ENCODE measurements at places on chromosomes 5 and 9.

GRCh38 chr9:99197987-99198386 is 23.8 kb downstream of the ALG2 start:
- no peak for DNase-seq

DNA sequence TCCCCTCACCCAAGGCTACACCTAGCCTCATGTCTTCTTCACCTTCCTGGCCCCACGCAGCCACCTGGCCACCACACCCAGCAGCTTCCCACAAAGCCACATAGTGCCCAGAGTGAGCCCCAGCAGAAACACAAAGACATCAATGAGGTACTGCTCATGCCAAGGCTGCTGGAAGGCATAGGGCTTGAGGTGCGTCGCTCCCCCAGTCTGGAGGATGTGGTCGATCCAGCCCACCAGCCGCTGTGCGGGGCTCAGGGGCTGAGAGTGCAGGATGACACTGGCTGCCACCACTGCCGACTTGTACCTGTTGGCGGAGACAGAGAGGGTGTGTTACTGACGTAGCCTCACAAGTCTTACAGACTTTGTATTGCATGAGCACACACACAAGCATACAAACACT is 15.8 kb upstream of the CAPSL start:
- no peak for DNase-seq

DNA sequence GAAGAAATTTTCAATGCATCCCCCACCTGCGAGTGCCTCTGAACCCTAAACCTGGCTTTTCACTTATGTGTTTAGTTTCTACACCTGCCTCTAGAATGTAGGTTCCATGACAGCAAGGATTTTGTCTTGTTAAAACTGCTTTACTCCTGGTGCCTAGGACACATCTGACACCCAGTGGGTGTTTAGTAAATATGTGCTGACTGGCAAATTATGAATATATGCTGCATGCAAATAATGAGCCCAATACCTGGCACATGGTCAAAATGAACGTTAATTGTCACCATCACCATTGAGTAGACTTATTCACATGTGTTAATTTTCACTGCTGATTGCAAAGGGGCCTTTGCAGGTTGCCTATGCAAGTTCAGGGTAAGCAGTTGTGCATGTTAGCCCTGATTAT is 249.9 kb upstream of the WWC1 start:
- DNase-seq, result no peak

DNA sequence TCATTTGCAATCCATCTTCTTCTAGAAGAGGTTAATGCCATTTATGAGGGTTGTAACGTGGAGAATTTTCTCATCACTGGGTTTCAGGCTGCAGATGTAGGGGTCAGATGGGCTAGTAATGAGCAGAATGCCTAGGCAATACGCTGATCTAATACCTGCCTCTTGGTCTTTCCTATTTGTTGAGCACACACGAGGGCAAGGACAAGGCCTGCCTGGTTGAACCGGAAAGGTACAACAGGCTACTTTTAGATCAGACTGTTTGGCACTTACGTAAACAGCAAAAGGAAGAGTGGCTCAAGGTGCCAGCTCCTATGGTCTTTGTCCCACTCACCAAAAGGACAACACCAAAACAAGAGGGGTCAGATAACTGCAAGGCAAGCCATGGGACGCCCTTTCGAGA is 24.0 kb upstream of the GNE start:
- DNase-seq, result no peak

- no peak for DNase-seq
Observed at GRCh38 chr5:158718738-158719505, 380.8 kb downstream of the EBF1 start.

GRCh38 chr5:10102706-10103497 is 146.8 kb downstream of the ATPSCKMT start:
- DNase-seq, result no peak

DNA sequence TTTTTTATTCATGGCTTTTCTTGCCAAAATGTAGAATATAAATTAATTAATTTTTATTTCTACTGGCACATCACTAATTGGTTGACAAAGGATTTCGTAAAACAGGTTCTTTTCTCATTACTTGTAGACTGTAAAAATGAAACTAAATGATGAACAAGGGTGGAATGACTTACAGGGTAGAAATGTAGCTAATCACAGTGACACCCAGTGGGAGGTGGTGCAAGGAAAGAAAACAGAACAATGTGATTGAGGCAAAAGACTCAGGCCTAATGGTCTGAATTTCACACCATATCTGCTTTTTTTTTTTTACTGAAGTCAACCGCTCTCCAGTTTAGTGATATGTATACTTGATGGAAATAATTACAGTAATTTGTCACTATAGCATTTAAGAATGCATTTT is 28.9 kb downstream of the GABRG2 start:
- DNase-seq, result no peak

DNA sequence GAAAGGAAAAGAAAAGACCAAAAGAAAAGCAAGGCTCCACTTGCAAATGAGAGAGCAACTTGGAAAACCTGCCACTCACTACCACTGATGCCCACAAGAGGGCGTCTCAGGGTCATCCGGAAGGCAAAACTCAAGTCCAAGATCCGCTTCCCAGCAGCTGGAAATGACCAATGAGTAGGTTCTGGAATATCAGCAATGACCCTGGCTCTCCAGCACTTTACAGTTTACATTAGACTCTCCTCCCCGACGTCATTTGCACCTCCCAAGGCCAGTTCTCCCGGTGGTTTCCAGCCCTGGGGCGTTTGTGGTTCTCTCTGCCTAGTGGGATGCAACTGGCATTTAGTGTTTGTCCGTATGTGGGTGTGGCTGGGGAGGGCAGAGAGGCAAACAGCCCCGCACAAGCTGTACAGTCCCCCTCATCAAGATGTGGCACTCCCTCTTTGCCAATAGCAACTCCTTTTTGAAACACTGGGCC is 193.8 kb upstream of the ZNF618 start:
- DNase-seq, result no peak

- no peak for DNase-seq
Observed at GRCh38 chr5:4093236-4093635, 497.6 kb downstream of the IRX1 start.

- no peak for DNase-seq
Observed at GRCh38 chr9:2261421-2262103, 246.4 kb downstream of the SMARCA2 start.

- no peak for DNase-seq
Observed at GRCh38 chr9:1604942-1605560, 410.1 kb upstream of the SMARCA2 start.

DNA sequence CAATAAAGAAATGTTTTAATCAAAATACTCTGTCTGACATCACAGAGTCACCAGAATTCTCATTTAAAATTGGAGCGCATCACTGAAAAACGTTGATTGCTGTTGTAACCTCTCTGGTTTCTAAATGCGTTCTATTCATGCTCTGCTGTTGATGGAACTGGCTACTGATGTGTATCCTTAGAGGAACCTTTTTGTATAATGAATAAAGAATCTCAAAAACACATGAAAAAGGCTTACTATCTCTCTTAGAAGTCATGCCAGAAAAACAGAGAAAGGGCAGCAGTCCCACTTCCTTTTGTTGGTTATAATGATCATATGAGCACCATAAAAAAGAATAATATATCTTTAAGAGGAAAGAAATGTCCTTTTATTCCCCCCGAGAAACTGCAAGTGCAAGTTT is 615.5 kb downstream of the TLE1 start:
- DNase-seq, result no peak

DNA sequence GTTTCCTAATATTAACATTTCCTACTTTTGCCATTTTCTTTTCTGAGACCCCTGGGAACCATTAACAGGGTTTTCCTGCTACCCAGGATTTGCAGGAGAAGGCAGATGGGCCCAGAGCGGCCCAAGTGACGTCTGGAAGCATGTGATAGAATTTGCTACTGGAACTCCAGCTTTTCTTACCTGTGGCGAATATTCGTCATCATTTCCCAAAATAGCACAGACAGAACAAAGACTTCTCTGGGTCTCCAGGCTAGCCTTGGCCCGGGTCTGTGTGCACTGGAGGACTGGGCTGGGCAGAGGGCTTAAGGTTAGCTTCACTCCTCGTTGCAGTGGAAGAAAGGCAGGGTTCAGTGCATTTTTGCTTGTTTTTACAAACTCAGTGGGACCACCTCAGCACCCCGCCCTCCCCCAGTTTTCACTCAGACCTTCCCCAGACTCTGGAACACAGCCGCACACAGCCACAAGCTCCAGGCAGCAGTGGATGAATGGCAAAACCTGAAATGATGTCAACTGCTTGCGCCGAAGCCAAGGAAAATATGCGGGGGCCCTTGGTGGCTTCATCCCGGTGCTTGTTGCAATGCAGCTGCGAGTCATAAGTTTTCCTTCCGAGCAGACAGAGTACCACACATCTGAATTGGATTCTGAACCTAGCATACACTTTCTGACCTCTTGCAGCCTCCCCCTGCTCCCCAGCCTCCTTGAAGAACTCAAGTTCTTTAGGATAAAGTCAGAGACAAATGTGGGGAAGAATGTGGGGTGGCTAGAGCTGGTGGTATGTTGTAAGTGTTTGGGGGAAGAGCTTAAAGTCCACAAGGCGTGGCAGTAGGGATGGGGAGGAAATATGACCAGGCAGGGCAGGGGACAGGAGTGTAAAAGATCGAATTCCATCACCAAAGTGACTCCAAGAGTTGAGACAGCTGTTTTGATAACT is 586.0 kb downstream of the CCDC171 start:
- no peak for DNase-seq

DNA sequence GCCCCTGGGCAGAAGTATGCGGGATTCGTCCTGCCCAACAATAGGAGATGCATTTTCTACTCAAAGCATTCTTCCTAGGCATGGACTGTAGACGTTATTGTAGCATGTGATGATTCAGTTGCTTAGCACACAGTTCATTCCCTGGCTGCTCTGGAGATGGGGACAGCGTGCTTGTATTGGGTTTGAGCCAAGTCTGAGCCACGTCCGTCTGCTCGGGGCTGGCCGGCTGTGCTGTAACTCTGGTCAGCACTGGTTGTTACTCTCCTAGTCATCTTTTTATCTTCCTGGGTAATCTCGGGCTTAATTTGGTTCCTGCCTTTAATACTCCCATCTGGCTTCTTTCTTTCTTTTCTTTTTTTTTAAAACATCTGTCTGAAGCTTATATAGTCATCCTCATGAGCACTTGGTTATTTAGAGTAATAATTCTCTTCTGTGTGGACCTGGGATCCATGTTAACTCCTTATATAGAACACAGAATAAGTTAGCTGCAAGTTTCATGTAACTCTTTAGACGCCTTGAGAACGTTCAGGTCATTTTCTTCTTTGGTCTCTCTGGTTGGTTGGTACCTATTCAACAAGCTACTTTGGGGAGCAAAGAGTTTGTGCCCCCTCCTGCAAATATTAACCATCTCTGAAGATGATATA is 118.8 kb upstream of the RPS23 start:
- no peak for DNase-seq

GRCh38 chr9:75147638-75148037 is 59.3 kb downstream of the OSTF1 start:
- DNase-seq, result no peak

- no peak for DNase-seq
Observed at GRCh38 chr9:127942216-127943010, 4.8 kb upstream of the DPM2 start.

DNA sequence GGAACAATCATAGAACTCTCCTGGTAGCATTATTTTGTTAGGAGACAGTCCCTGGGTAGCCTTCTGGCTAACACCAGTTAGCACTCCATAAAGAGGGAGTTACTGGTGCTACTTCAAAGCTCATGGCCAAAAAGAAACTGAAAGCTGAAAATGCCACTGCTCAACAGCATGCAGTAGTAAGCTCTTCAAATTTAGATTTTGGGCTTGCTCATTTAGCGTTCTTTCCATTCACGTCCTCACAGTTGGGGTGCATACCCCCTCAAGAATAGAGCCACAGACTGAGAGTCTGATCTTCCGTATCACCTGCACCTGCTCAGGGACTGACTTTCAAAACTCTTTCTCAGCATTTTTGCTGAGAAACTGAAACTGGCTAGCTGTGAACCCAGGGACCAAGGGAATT is 24.7 kb downstream of the NTRK2 start:
- no peak for DNase-seq

DNA sequence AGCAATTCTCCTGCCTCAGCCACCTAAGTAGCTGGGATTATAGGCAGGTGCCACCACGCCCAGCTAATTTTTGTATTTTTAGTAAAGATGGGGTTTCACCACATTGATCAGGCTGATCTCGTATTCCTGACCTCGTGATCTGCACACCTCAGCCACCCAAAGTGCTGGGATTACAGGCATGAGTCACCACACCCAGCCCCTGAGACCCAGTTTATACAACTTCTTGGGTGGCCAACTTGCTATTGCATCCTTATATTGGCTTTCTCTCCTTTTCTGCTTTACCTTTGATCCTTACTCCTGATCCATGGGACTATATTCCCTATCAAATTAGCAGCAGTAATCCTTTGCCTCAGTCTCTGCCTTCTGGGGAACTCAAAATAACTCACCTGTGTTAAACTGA is 659.1 kb downstream of the PRELID2 start:
- no peak for DNase-seq

DNA sequence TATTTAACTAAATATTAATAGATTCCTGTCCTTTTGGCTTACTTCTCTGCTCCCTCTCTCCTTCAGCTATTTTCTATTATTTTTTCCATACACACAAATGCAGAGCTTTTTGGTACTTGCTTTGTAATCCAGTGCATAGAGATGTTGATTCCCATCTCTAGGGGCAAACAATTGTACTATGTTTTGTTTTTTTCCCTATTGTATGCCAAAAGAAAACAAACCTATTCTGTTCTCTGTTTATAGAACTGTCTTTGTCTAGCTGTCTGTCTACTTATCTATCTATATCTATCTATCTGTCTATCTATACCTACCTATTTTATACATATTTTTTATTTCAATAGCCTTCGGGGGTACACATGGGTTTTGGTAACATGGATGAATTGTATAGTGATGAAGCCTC is 121.6 kb upstream of the LIFR start:
- no peak for DNase-seq

DNA sequence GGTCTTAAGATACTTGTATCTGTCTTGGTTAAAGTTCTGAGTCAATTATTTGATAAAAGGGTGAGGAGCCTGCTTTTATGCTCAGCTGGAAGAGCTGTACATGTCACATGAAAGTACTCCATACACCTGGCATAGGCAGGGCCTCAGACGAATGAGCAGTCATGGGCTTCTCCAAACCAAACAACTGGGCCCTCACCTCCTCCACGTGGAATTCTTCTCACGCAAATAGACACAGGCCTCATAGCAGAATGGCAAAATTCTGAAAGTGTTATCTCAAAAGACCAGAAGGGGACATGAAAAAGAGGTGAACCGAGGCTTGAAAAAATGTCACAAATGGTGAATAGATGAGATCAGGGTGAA is 48.6 kb downstream of the FAM240B start:
- DNase-seq, result no peak

GRCh38 chr9:104868303-104868686 is 59.7 kb downstream of the ABCA1 start:
- no peak for DNase-seq

DNA sequence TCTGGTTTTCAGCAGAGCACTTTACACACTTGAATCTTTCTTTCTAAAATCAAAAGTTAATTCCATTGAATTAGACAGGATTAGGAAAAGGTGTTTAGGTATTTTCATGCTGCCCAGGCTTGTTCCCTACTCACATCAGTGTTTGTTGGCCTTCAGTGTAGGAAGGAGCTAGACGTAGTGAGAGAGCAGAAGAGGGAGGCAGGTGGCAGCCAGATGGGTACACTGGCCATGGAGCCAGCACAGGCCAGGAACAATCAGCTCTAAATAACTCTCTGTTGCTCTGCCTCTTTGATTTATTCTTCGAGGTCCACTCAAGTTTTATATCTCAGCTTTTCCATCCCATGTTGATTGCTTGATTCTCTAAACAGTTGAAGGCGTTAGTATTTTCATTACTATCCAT is 529.6 kb downstream of the PSAT1 start:
- DNase-seq, result no peak

- no peak for DNase-seq
Observed at GRCh38 chr9:105332471-105332870, 88.0 kb downstream of the SLC44A1 start.

- DNase-seq, result no peak
Observed at GRCh38 chr5:2575871-2576270, 175.6 kb downstream of the IRX2 start.

Measured in stimulated activated CD8-positive, alpha-beta memory T cell treated with anti-CD3 and anti-CD28 coated beads, Interleukin-15, amount 100 ng/mL, for 24 hours (primary cell).